ENCODE measurements at places on chromosomes 1 and 21. TPM values are rescaled to one million over a fixed set of nuclear protein-coding genes. Genes with fewer than 3 reads are reported as not detected.

SPRR2F gene
- total RNA-seq = not detected

PLA2G2D gene
- not detected for total RNA-seq

FOXO6 gene
- total RNA-seq = not detected

FAM177B gene
- not detected for total RNA-seq

SH2D1B gene
- not detected for total RNA-seq

CELA3B gene
- total RNA-seq = not detected

B3GALT5 gene
- not detected for total RNA-seq

KISS1 gene
- not detected for total RNA-seq

OR2T2 gene
- total RNA-seq = not detected

IL19 gene
- total RNA-seq = not detected

ETV3L gene
- not detected for total RNA-seq

SPATA46 gene
- not detected for total RNA-seq

RNU1-3 gene
- total RNA-seq = under 0.01 TPM

FBXO2 gene
- total RNA-seq = 1.1 TPM

VHLL gene
- not detected for total RNA-seq

FALEC gene
- total RNA-seq = not detected

CNR2 gene
- total RNA-seq = not detected

TSPEAR gene
- not detected for total RNA-seq

CHI3L2 gene
- total RNA-seq = not detected

CAPZB gene
- 229 TPM for total RNA-seq

PARS2 gene
- total RNA-seq = 3.0 TPM

AVPR1B gene
- total RNA-seq = not detected

CCDC190 gene
- total RNA-seq = not detected

CR2 gene
- total RNA-seq = not detected

KRTAP11-1 gene
- total RNA-seq = not detected

ARHGEF10L gene
- total RNA-seq = 16.1 TPM

PSRC1 gene
- total RNA-seq = 20.5 TPM

NLRP3 gene
- 0.76 TPM for total RNA-seq

IVL gene
- 1.1 TPM for total RNA-seq

CLDN19 gene
- total RNA-seq = not detected

ERICH3 gene
- total RNA-seq = not detected

ERG gene
- total RNA-seq = 0.76 TPM

CRNN gene
- total RNA-seq = not detected

CELSR2 gene
- 0.32 TPM for total RNA-seq

ANGPTL3 gene
- total RNA-seq = not detected

All from GM23248 (cell line).